ENCODE measurements at places on chromosomes 13 and 19. TPM values are rescaled to one million over a fixed set of nuclear protein-coding genes. Genes with fewer than 3 reads are reported as not detected.

The ZNF700 gene
- polyA plus RNA-seq = 2.3 TPM

- no peak for DNase-seq
Measured at GRCh38 chr19:7897292-7897691, 6.4 kb upstream of the MAP2K7 start.

DNA sequence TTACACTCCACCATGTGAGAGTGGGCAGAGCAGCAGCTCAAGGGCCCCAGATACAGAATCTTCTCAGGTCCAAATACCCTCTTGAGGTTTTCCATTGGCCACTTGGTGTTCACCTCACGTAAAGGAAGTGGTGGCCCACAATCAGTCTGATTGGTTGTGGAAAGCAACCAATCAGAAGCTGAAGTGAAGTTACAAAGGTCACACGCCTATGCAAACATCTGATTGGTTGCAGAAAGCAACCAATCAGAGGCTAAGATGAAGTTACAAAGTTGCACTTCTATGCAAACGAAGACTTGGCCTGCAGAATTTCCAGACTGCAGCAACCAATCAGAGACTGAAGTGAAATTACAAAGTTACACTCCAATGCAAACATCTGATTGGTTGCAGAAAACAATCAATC, 14.3 kb upstream of the TM9SF2 start:
- DNase-seq = no peak

- DNase-seq = no peak
Measured at GRCh38 chr13:59780058-59780457, 383.7 kb downstream of the DIAPH3 start.

DNA sequence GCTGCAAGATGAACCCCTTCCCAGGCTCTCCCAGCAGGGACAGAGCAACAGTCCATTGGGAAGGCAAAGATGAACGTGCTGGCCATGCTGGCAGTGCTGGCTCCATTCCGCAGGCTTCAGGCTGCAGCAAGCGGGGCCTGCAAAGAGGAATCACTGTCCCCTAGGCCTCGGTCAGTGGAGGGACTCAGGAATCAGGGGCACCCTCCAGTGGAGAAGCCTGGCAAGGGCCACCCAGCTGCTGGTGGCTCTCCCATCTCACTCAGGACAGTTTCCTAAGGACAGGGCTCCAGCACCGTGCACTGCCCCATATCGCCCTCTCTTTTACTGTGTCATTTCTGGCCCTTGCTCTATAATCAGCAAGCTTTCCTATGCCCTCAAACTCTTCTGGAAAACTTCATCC, 498.6 kb downstream of the EFNB2 start:
- DNase-seq = no peak

- DNase-seq = no peak
Measured at GRCh38 chr13:100154842-100155416, 66.0 kb downstream of the PCCA start.

- peak; percentile 75 for DNase-seq
Measured at GRCh38 chr19:3163230-3163886, 15.2 kb upstream of the S1PR4 start.

DNA sequence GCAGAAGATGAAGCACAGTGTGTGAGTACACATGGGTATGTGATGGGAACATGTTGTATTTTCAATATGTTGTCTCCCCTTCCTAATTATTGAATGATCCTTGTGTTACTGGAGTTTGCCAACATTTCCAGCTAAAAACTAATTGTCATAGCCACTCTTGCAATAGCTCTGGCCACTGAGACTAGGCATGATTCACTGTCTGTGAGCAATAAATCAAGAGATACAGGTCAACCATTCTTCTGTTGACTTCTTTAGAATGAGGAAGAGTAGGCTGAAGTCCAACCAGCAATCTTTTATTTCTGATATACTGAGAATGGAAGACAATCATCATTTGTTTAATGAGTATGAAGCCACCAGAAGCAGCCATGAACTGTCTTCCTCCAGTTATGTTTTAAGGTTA, 413.9 kb downstream of the SLITRK5 start:
- no peak for DNase-seq

All from naive thymus-derived CD4-positive, alpha-beta T cell (primary cell).